Muscle of leg (tissue), 16 donors: ENCODE measurements at places on chromosomes 2 and 18. TPM values are rescaled to one million over a fixed set of nuclear protein-coding genes. Genes with fewer than 3 reads are reported as not detected.

Gene RRM2
- polyA plus RNA-seq = 53.8 TPM

Gene KIF1A
- 2.2 TPM for polyA plus RNA-seq

DNA sequence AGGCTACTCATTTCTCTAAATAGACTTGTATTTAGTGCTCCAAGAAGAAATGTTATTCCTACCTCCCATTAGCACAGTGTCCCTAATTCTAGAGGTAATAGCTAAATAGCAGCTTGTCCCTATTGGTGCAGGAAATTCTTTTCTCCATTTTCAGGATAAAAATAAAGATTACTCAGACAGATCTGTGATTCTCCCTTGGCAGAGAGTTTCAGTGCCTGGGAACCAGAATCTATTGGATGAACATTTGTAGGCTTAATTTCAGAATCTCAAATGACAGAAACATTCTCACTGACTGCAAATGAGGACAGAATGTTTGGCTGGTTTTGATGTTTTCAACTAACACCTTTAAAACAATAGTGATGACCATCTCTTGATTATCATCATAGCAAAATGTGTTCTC, 33.3 kb upstream of the LGALSL start:
- H3K4me3 ChIP-seq = no peak overlapping the region
- H3K27me3 ChIP-seq = no peaks in the 10 kb centered on the region
- no peak for DNase-seq
- H3K36me3 ChIP-seq = no peaks in the 10 kb centered on the region

DNA sequence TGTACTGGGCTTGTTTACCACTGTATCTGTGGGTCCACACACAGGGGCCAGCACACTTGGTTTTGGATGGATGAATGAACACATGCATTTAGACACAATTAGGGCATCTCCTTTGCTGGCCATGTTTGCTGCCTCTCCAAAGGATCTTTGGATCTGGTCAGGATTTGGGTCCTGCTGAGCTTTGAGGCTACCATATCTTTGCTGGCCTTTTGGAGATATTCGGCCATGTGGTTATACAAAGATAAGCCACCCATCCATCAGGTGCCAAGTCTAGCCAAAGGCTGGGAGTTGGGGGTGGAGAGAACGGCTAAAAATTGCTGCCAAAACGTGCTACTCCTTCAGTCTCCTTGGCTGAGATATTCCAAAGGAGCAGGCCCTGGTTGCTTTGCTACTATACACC, 18.2 kb upstream of the FZD7 start:
- no peak overlapping the region for H3K4me3 ChIP-seq
- H3K36me3 ChIP-seq = no peaks in the 10 kb centered on the region
- DNase-seq = no peak
- no peak overlapping the region for H3K27ac ChIP-seq
- peaks cover 26% of the 10 kb centered on the region for H3K4me1 ChIP-seq
- no peaks in the 10 kb centered on the region for H3K27me3 ChIP-seq

DNA sequence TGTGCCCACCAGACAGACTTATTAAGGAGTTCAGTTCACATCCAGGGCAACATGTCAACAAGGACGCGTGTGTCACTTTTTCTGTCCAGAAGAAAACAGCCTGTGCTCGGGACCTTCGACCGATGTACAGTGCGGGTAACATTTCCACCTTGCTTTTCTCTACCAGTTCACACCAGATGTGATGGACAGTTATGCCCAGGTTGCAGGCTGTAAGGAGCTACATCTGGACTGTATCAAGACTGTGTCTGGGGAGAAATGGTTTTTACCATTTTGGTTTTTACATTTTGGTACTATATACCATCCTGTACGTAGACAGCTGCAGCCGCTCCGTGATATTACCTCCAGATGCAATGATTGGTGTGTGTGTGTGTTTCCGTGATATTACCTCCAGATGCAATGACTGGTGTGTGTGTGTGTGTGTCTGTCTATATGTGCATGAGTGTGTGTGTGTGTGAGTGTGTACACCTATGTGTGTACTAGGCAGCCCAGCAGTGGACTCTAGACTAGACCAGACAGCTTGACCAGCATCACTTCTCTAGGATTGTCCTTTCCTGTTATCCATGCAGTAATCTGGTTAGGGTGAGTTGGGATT, 118.0 kb downstream of the COL6A3 start:
- no peak overlapping the region for H3K27ac ChIP-seq
- peaks cover 38% of the 10 kb centered on the region for H3K4me1 ChIP-seq
- H3K27me3 ChIP-seq = no peaks in the 10 kb centered on the region
- DNase-seq = no peak

DNA sequence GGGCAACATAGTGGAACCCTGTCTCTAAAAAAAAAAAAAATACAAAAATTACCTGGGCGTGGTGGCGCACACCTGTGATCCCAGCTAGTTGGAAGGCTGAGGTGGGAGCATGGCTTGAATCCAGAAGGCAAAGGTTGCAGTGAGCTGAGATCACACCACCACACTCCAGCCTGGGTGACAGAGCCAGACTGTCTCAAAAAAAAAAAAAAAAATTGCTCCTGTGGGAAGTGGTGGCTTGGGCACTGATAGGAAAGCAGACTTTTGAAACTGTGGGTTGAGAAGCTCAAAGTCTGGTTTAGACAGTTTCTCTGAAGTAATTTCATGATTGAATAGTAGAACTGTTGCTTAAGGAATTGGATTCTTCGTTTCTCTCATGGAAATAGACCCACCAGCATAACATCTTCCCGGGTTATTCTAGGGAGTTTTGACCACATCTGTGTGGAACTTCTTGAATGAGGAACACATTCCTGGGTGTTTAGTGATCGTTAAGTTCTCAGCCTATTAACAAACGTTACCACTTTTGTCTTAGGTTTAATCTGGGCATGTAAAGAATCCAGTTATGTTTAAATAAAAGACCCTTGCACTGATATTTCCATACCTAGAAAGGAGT, 33.5 kb downstream of the GRHL1 start:
- H3K4me3 ChIP-seq = no peak overlapping the region
- no peak for DNase-seq
- H3K27me3 ChIP-seq = no peaks in the 10 kb centered on the region
- peaks cover 11% of the 10 kb centered on the region for H3K4me1 ChIP-seq

Gene CHRND
- 118 TPM for polyA plus RNA-seq

DNA sequence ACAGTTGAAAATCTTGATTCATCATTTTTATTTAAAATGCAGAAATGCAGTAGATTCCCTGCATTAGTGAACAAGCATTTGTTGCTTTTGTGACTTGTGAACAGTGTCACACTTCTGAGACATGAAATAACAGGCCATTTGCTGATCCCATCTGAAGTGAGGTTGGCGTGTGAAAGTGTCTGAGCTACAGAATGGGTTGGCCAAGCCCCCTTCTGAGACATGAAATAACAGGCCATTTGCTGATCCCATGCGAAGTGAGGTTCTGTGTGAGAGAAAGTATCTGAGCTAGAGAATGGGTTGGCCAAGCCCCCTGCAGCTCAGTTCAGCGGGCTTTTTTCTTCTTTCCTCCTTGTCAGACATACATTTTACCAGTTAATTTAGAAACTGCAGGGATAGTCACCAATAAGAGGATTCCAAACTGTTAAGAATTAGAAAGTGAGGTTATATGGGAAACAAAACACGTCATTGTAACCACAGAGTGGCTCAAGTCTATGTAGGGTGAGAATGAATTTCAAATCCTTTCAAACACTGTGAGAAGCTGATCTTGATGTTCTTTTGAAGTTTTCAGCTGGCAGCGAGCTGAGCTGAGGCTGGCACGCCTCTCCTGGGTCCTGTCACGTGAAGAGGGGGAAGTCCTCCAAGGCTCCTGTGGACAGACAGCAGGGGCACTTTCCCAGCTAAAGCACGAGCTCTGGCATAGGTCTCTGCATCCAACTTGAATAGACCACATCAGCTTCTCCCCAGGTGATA, 339.2 kb upstream of the SALL3 start:
- DNase-seq = no peak
- no peaks in the 10 kb centered on the region for H3K36me3 ChIP-seq
- H3K4me3 ChIP-seq = no peak overlapping the region
- H3K4me1 ChIP-seq = no peaks in the 10 kb centered on the region

DNA sequence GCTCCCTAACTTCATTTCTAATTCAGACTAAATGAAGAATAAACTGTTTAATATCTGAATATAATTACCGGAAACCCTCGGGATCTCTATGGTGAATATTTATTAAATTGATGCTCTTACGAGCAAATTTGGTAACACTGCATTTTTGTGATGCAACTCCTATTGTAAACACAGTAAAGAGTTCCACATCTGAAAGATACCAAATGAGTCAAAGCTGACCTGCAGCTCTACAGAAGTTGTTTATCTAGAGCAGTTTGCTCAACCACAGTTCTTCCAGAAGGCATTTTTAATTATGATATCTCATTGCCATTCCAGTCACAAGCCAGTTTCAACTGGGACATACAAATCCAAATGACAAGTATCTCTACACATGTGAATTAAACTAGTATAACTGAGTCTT, 129.7 kb downstream of the PKP4 start:
- H3K36me3 ChIP-seq = no peaks in the 10 kb centered on the region
- no peaks in the 10 kb centered on the region for H3K4me1 ChIP-seq
- H3K27ac ChIP-seq = no peak overlapping the region
- H3K4me3 ChIP-seq = no peak overlapping the region

Gene REEP1
- polyA plus RNA-seq = 58.4 TPM

GRCh38 chr2:217979151-217979811, 23.5 kb downstream of the TNS1 start:
- no peaks in the 10 kb centered on the region for H3K27me3 ChIP-seq
- peaks cover 44% of the 10 kb centered on the region for H3K4me1 ChIP-seq
- H3K27ac ChIP-seq = peak overlapping the region; percentile 69
- peaks cover 16% of the 10 kb centered on the region for H3K36me3 ChIP-seq
- H3K4me3 ChIP-seq = peak overlapping the region; percentile 57

DNA sequence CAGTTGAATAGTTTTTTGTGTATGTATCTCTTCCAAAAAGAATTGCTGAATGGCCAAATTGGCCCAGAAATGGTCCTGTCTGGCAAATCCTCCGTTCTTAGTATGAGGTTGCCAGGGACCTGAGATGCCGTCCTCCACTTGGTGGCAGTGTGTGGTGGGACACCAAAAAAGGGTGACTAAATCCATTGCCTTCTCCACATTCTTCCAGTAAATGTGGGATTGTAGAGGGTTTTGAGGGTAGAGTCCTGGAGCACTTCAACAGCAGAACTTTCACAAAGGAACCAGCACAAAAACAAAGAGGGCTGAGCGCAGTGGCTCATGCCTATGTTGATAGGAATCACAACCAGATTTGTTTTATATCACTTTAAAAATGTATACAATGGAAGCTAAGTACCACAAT, 199.9 kb downstream of the BCL2 start:
- peak; percentile 46 for DNase-seq
- H3K4me1 ChIP-seq = peaks cover 5% of the 10 kb centered on the region
- H3K36me3 ChIP-seq = no peaks in the 10 kb centered on the region

Gene BCL2L11
- 8.4 TPM for polyA plus RNA-seq
